ENCODE measurements at places on chromosomes 2 and 18.

GRCh38 chr2:168915441-168916330 lies 14.6 kb downstream of the G6PC2 start:
- no peak for DNase-seq

- no peak for DNase-seq
Observed at GRCh38 chr2:60456115-60456770, 97.2 kb downstream of the BCL11A start.

GRCh38 chr2:99878581-99879350 lies 263.6 kb downstream of the AFF3 start:
- peak; percentile 53 for DNase-seq

DNA sequence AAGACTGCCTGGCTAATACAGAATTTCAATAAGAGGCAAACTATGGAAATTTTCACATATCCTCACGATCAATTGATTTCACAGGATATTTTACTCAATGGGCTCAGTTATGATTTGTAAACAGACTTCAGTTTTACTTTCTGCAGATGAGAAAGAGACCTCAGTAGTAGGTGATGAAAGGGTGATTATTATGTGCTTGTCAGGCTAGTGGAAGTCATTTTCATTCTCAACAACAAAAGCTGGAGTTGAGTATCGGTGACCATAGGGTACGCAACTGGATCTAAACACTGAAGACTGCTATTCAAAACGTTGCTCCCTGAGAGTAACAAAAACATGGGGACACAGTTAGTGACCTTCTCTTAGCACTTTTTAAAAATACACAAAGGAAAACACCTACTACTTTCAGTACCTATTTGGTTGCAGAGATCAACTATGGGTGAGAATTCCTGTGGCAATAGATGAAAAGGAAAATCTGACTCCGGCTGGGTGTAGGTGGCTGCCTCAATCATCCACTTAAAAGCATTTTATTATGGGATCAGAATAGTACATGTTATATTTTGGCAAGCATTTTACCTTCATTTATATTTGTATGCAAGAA lies 126.2 kb upstream of the VRK2 start:
- no peak for DNase-seq

DNA sequence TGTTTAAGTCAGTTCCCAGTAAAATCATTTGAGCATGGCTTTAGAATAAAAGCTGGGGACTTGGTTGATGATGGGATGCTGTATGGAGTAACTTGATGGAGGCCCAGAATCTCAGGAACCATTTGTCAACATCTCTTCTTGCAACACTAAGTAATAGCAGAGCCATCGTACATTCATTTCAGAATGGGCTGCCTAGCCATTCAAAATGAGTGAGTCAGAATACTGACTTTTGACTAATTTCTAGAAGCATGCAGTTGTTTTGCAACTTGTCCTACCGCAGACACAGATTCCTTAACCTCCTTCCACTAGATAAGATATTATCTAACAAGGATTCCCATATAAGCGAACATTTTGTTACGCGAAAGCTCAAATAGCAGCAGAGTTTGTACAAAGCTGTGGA lies 229.5 kb downstream of the CNTNAP5 start:
- DNase-seq = peak; percentile 75

DNA sequence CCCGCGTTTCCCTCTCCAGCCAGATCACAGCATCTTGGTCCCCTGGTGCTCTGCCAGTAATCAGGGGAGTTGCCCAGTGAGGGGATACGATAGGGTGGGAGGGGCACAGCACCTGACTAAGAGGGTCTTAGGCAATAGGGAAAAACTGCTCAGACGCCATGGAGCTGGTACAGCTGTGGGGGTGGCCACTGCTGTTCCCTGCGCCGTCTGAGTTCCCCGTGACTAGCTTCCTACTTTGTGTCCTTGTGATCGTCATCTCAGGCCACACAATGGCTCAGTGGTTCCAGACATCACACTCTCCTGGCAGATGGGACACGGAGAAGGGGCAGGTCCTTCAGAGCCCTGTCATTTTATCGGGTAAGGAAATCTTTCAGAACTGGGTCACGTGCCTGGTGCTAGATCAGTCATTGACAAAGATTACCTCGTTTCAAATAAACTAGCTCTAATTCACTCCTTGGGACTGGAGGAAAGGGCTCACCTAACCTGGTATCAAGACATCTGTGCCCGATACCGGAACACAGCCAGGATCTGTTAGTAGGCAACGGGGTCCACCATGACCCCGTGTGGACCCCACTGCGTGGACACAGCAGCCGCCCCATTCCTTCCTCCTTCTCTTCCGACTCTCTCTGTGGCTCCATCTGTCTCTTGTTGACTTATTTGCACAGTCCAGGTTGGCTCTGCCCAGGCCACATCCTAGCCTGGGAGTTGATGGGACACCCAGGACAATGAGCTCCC lies 101.6 kb downstream of the PTGR3 start:
- no peak for DNase-seq

DNA sequence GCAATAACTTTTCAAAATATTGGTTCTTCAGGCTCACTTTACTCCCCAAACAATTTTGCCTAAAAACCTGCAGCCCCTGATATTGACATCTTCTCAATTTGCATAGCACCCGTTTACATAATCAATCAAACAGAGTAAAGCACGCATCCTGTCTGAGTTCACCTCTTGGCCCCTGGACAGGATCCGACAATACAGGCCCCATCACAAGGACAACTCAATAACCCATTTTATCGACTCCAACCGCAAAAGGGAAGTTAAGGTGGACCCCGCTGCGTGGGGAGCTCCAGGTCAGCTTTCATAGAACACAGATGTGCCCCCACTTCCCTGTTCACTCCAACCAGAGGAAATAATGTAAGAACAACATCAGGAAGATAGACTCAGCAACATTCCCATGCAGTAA lies 44.7 kb downstream of the TTC32 start:
- DNase-seq = no peak

DNA sequence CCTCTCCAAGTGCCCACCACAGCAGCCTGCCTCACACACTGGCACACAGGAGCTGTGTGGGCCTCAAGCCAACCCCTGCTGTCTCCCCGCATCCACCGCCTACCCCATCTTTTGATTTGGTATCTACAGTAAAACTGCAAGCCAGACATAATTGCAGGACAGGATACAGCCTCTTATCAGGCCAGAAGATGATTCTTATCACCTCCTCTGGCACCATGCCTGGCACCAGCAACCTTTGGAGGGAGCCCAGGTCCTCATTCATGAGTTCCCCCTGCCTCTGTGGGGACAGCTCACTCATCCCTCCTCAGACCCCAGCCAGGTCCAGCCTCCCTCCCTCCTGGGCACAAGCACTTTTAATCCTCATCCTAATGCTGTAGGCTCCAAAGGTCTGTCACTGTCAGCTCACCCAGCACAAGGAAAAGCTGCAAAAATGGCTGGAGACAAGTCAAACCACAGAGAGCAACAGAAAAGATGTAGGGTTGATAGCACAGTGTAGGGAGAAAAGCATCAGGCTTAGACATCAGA lies 9.7 kb downstream of the RAB11FIP5 start:
- DNase-seq = no peak

- no peak for DNase-seq
Observed at GRCh38 chr2:199431746-199432213, 26.0 kb downstream of the SATB2 start.

DNA sequence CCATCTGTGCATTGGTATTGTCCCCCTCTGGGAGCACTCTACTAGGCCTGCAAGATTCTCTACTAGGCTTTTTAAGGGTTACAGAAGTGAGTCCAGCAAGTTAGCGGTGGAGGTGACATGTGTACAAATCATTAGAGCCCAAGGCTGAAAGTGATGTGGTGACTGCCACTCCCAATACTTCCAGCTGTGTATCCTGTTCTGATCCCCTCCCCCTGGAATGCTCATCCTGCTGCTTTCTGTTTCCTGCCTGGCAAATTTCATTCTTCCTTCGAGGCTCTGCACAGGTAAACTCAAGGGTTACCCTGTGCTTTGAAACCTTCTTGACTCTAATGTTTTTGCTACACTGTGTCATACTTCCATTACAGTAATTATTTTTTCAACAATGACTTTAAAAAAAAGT lies 258.5 kb upstream of the REV1 start:
- DNase-seq = no peak

GRCh38 chr2:75379476-75380210 lies 180.3 kb upstream of the TACR1 start:
- DNase-seq = no peak

DNA sequence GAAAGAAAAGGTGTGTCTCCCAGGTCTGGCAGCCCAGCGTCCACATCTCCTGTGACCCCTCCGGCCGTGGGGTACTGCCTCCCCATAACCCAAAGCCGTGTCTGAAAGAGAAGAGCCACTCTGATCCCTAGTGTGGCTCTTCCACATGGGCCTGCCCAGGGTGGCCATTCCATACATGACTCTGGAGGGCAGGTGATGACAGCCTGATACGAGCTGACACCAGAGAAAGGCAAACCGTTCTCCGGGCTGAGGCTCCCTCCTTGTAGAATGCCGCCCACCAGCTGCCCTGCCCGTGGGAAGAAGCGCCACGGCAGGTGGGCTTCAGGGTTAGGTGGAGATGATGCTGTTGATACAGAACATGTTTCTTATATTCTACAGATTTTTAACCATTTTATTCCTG lies 451.6 kb upstream of the SALL3 start:
- DNase-seq = no peak

- DNase-seq = no peak
Observed at GRCh38 chr2:62334009-62334408, 138.1 kb downstream of the B3GNT2 start.

DNA sequence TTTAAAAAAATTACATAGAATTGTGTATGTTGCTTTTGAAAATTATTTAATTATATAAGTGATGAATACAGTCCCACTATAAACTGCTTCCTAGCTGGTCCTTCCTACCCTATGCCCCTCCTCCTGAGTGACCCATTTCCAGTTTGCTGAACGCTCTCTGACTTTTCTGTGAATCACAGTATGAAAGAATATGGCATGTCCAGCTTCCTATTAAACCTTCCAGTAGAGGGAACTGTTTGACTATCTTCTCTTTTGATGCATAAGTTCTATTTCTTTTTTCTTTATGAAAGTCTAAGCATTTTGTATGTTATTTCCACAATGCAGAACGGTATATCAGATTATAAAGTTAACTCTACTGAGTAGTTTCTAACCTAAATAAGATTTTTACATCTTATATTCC lies 41.3 kb downstream of the PSMG2 start:
- DNase-seq = no peak

- DNase-seq = no peak
Observed at GRCh38 chr2:234231460-234231859, 181.0 kb downstream of the SPP2 start.

GRCh38 chr2:217731805-217732204 lies 271.0 kb downstream of the TNS1 start:
- no peak for DNase-seq

- no peak for DNase-seq
Observed at GRCh38 chr2:43408407-43409160, 182.2 kb upstream of the ZFP36L2 start.

DNA sequence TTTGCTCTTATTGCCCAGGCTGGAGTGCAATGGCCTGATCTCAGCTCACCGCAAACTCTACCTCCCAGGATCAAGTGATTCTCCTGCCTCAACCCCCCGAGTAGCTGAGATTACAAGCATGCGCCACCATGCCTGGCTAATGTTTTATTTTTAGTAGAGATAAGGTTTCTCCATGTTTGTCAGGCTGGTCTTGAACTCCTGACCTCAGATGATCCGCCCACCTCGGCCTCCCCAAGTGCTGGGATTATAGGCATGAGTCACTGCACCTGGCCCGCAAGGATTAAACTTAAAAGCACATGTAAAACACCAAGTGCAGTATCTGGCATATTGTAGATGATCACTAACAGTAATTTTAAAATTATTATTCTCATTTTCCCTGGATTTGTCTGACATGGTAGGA lies 72.9 kb downstream of the C1QL2 start:
- DNase-seq = no peak

- peak; percentile 91 for DNase-seq
Observed at GRCh38 chr2:38233231-38233983, 143.7 kb downstream of the ATL2 start.

- DNase-seq = no peak
Observed at GRCh38 chr2:170369894-170370293, 191.9 kb downstream of the MYO3B start.

- DNase-seq = no peak
Observed at GRCh38 chr2:46535360-46535759, 56.0 kb downstream of the TMEM247 start.

DNA sequence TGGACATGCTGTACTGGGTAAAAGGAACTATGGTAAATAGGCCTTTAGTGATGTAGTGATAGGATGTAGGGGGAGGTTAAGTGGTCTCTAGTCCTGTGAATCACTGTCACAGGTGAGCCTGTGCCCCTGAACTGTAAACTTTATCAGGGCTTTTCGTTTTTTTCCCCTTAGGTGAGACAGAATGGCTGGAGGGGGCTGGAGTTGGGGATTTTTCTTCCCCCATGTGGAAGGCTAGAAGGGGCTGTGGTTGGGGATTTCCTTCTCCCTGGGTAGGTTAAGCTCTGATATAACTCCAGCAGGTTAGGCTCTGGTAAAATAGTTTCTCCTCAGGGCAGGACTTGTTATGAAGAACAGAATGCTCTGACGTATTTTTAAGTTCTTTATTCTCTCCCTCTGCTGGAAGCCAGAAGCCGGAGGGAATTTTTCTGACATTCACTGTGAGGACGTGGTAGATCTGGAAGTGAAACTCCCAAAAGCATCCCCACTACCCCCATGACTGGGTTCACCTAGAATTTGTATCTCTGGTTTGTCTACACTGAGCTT lies 28.5 kb downstream of the PIKFYVE start:
- no peak for DNase-seq

GRCh38 chr2:212428681-212429478 lies 109.7 kb downstream of the ERBB4 start:
- no peak for DNase-seq

DNA sequence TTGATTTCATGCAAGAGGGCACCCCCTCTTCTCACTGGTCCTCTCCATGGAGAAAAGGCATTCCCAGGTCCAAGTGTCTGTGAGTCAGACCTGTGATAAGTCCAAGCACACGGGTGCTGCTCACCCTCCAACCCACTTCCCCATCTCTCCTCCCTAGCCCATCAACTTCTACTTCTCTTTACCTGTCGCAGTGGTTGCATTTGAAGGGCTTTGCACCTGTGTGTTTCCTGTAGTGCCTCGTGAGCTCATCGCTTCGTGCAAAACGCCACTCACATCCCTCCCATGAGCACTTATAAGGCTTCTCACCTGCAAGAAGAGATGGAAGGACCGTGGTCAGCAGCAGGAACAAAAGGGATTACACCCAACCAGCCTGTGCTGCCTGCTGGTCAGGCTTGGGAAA lies 77.5 kb downstream of the KLF7 start:
- DNase-seq = no peak

DNA sequence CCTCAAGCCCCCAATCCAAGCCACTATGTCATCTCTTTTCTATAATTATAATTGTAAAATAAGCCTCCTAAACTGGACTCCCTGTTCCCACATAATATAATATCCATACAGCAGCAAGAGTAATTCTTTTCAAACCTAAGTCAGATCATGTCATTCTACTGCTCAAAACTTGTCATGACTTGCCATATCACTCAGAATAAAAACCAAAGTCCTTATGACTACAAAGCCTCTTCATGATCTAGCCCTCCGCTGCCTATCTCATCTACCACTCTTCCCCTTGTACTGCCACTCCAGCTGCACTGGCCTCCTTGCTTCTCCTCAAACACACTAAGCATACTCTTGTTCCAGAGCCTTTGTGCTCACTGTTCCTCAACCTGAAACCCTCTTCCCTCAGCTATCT lies 69.9 kb downstream of the MEMO1 start:
- no peak for DNase-seq
